Mammary epithelial cell (primary cell): ENCODE measurements at places on chromosomes 11 and 22. TPM values are rescaled to one million over a fixed set of nuclear protein-coding genes. Genes with fewer than 3 reads are reported as not detected.

Gene SHANK2
- total RNA-seq: 5.4 and 5.8 TPM in 2 replicates

Gene KLHL22
- total RNA-seq: 14.7 TPM

Gene DDB1
- total RNA-seq: 230 TPM

Gene OR5B21
- not detected in 2 replicates for total RNA-seq

Gene PTPRJ
- 1.5 TPM for total RNA-seq

Gene LRRC32
- total RNA-seq: under 0.01 TPM

Gene MUC5B
- total RNA-seq: 0.02 TPM in 1 of 2 replicates, not detected in the other

Gene FKBP2
- total RNA-seq: 59.6 and 77.8 TPM in 2 replicates

Gene PKDREJ
- total RNA-seq: not detected

Gene FGF19
- 0.35 and 2.8 TPM in 2 replicates for total RNA-seq

Gene ARHGEF17
- 19.5 TPM for total RNA-seq

Gene PIH1D2
- total RNA-seq: 0.94 and 2.2 TPM in 2 replicates

Gene TNNT3
- not detected for total RNA-seq

Gene OVOL1
- total RNA-seq: 1.3 and 3.0 TPM in 2 replicates

Gene CTR9
- total RNA-seq: 27.6 and 29.9 TPM in 2 replicates

Gene CCDC188
- total RNA-seq: 1.6 and 2.8 TPM in 2 replicates

Gene SMTNL1
- total RNA-seq: not detected in 2 replicates

Gene GLB1L3
- 0.50 TPM for total RNA-seq

Gene OR2AT4
- not detected for total RNA-seq

Gene CYB5R2
- 17.6 and 23.6 TPM in 2 replicates for total RNA-seq

Gene CCDC15
- total RNA-seq: 2.3 and 5.4 TPM in 2 replicates

Gene KCNJ4
- not detected in 2 replicates for total RNA-seq

Gene CARD18
- total RNA-seq: 0.75 and 1.4 TPM in 2 replicates

Gene MRGPRX3
- total RNA-seq: 5.8 TPM

Gene OTOG
- not detected for total RNA-seq

Gene C11orf86
- total RNA-seq: not detected

Gene ATP6V1E1
- 148 TPM for total RNA-seq

Gene DEFB131B
- not detected for total RNA-seq

Gene APOBEC3F
- total RNA-seq: 3.5 TPM

Gene CD3G
- not detected for total RNA-seq

Gene MEI1
- not detected in 2 replicates for total RNA-seq

Gene SYT13
- total RNA-seq: not detected in 2 replicates

Gene TH
- total RNA-seq: not detected

Gene MRPL48
- total RNA-seq: 30.3 and 35.1 TPM in 2 replicates

Gene CDC42EP1
- total RNA-seq: 98.4 and 111 TPM in 2 replicates

Gene SERGEF
- 23.3 TPM for total RNA-seq

Gene GUCY1A2
- total RNA-seq: not detected in 2 replicates

Gene DGCR6
- total RNA-seq: 7.2 and 7.5 TPM in 2 replicates

Gene PRR33
- not detected in 2 replicates for total RNA-seq

Gene XBP1
- 224 TPM for total RNA-seq

Gene E2F8
- 0.27 and 3.4 TPM in 2 replicates for total RNA-seq

Gene CRYAB
- total RNA-seq: 110 TPM

Gene SCGB1D2
- total RNA-seq: not detected in 2 replicates

Gene SLC1A2
- total RNA-seq: 2.7 TPM

Gene MUC6
- not detected in 2 replicates for total RNA-seq

Gene RIMBP3B
- not detected for total RNA-seq

Gene NCAM1
- total RNA-seq: not detected in 2 replicates

Gene VPREB1
- not detected for total RNA-seq

Gene SH3BP1
- 28.2 TPM for total RNA-seq

Gene SYNGR1
- 0.59 and 0.89 TPM in 2 replicates for total RNA-seq

Gene ANO5
- under 0.01 TPM for total RNA-seq

Gene OR52N4
- not detected for total RNA-seq

Gene TECTA
- total RNA-seq: 0.17 TPM

Gene KRTAP5-8
- total RNA-seq: not detected

Gene CSRP3
- total RNA-seq: not detected in 2 replicates

Gene ZNRF3
- 6.8 and 9.5 TPM in 2 replicates for total RNA-seq

Gene SULT4A1
- 0.82 and 1.2 TPM in 2 replicates for total RNA-seq

Gene LMNTD2
- total RNA-seq: 2.3 TPM

Gene FOLR3
- 39.0 and 153 TPM in 2 replicates for total RNA-seq
